Activated T-helper 1 cell treated with anti-CD3 and anti-CD28 coated beads, Interleukin-12 subunit alpha, Interleukin-12 subunit beta, Interleukin-2, Interleukin-4 antibody, amounts not matched to agents 30 ng/mL and 10 ng/mL and 1 ng/mL, durations not matched to agents 14 hours and 24 hours and 36 hours (primary cell): ENCODE measurements at places on chromosomes 7 and 10.

- DNase-seq, result no peak
Observed at GRCh38 chr10:13851906-13852305, 265.1 kb downstream of the PRPF18 start.

GRCh38 chr7:31488562-31489203 lies 25.2 kb upstream of the ITPRID1 start:
- DNase-seq, result peak; percentile 3

GRCh38 chr7:128591705-128592104 lies 80.4 kb upstream of the GARIN1A start:
- DNase-seq, result no peak

- DNase-seq, result no peak
Observed at GRCh38 chr10:7506571-7506970, 95.7 kb upstream of the SFMBT2 start.

DNA sequence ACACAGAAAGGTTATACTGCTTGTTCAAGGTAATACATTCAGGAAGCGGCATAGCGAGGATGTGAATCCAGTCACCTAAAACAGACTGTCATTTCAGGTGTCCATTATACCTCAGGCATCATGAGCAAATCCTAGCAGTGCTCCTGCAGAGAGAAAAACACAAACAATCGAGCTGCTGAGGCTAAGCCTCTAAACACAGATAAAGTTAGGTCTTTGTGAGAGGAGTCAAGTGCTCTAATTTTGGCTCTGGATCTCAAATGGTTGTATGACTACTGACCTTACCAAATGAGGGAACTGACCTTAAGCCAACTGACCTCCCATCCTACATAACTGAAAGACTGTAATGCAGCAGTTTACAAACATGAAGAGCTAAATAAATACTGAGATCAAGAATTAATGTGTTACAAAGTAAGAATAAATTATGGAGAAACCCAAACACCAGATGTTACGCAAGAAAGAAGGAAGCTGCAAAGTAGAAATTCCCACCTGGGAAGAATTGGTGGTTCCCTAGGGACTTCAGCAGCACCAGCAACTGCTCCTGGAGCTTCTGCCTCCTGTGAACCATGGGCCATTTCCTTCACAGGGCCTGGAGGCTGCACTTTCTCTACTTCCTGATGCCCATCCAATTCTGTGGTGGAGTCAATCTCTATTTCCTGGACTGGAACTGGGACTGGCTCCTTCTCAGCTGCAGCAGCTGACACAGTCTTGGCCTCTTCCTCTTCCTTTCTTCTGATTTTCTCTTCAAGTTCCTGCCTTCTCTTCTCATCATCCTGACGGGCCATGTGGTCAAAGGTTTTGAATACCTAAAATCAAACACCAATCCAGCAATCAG lies 5.8 kb downstream of the NUDCD3 start:
- no peak for DNase-seq

- no peak for DNase-seq
Observed at GRCh38 chr7:31302356-31302755, 38.2 kb downstream of the NEUROD6 start.

DNA sequence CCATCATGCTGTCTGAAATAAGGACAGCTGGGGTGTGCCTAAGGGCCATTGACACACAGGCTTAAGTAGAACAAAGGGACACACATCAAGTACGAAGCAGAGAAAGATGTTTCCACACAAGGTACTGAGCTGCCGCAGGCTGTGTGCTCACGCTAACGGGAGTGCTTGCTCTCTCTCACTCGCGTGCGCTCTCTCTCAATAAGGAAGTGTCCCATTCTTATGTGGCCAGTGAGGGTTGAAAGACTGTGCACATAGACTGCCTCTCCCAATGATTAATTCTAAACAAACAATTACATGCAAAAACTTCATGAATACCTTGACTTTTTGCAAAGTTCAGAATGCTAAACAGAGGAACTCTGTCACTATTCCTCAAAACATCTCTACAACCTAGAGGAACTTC lies 29.9 kb downstream of the DCLRE1C start:
- no peak for DNase-seq
